COR-L47 (cell line): ENCODE measurements at places on chromosomes 7 and 10.

- DNase-seq, result no peak
Observed at GRCh38 chr10:119393019-119393418, 149.5 kb downstream of the RGS10 start.

GRCh38 chr7:38658921-38659320 lies 27.7 kb upstream of the AMPH start:
- no peak for DNase-seq

DNA sequence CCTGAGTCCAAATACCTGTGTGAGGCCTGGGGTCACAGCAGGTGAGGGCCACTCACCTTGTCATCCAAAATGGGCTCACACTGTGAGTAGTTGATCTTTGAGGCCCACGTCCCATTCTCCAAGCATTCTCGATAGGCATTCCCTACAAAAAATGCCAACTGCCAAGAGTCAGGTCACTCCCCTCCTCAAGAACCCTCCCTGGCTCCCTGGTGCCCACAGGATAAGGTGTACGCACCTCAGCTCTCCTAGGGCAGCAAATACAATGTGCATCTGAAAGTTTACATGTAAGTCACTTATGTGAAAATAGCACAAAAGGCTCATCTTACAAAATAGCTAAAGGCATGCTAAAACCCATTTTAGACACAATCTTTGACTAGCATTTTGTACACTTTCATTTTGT lies 15.1 kb downstream of the CRHR2 start:
- no peak for DNase-seq

GRCh38 chr10:87761892-87762291 lies 56.1 kb downstream of the ATAD1 start:
- no peak for DNase-seq

GRCh38 chr7:114916261-114916892 lies 5.5 kb upstream of the MDFIC start:
- DNase-seq, result no peak

DNA sequence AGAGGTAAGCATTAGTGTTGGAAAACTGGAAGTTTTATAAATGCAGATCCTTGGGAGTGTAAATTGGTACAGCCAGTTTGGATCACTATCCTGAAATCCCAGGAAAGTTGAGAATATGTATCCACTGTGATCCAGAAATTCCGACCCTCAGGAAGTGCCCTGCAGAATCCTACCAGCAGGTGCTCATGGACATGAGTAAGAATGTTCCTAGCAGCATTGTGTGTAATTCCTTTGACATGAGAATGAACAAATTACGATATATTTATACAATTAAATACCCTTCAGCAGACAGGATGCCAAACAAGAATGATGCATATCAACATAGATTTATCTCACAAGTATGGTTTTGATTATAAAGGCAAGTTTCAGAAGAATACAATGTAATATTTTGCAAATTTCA lies 181.6 kb downstream of the XPNPEP1 start:
- no peak for DNase-seq

- DNase-seq, result no peak
Observed at GRCh38 chr7:83394776-83395175, 232.1 kb upstream of the PCLO start.

DNA sequence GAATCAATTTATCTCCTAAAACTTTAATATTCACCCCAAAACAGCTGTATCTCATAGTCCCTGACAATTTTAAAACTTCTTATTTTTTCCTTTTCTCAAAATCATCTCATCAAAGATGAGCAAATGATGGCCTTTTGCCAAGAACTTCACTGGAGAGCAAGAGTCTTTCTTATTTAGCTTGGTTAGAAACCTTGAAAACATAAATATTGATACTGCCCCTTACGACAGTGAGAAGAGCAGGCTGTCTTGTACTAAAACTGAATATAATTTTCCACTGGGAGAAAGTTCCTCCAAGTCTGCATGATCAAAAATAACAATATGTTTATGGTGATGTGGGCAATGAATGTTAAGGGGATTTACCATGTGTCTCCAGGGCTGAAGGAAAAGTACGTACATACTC lies 109.0 kb downstream of the COL28A1 start:
- DNase-seq, result no peak

- no peak for DNase-seq
Observed at GRCh38 chr7:47093320-47094234, 488.3 kb downstream of the TNS3 start.

DNA sequence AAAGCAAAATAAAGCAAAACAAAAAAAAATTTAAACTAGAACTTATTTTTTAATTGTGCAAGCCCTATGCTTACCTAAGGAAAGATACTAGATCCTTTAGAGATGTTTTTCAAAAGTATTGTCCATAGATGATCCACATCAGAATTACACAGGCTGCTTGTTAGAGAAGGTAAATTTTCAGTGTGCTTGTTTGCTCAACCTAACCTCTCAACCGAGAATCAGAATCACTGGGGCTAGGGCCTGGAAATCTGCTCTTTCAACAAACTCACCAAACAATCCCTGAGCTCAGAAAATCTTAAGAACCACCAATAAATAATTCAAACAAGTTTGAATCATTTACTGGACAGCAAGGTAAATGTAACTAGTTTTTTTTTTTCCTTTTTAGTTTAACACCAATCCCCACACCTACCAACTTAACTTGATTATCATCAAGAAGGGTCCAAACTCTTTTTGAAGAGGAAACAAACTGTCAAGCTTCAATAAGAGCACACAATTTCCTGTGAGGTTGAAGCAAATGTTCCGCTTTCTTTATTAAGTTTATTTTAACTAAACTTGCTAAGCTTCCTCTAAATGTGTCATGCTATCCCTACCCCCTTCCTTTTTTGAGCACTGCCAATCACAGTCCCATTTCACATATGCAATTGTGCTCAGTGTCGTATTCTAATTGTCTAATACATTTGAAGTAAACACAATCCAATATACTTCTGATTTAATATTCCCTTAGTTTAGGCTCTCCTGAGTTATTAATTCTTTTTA lies 7.4 kb upstream of the TSPAN33 start:
- no peak for DNase-seq

DNA sequence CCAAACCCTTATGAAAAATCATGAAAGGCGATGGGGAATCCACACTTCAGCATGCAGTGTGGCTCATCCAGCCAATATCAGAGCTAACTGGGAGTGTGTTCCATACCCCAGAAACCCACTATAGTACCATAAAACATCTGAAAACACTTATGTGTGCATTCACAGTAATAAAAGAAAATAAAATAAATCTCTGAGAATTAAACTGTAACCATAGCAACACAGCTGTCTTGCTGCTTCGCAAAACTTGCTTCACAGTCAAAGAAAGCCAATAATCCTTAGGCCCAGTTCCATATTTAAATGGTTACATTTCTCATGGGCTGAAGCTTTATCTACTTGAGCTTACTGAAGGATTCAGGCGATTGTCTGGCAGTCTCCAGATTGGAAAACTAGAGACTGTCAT lies 19.9 kb upstream of the POLR1F start:
- DNase-seq, result no peak

GRCh38 chr10:114100848-114101741 lies 57.4 kb downstream of the ADRB1 start:
- no peak for DNase-seq

GRCh38 chr10:100625816-100626215 lies 90.1 kb downstream of the HIF1AN start:
- no peak for DNase-seq

GRCh38 chr10:34941471-34942357 lies 126.6 kb upstream of the PARD3 start:
- no peak for DNase-seq

DNA sequence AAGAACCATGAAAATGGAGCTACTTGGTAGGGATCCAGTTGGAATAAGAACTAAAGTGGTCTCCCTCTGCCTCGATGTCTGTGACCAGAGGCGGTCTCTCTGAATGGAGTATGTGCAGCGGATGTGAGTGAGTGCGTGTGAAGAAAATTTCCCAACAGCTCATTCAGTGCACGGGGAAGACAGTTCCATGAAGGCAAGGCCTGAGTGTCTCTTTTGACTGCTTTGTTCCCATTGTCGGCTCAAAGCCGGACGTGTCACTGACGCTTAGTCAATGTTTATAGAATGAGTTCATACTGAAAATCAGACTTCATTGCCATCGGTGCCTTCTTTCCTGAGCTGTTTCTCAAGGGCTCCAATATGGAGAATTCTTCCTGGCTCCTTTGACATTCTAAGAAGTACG lies 55.3 kb upstream of the GRB10 start:
- DNase-seq, result no peak

GRCh38 chr7:103148131-103148993 lies 537 bp downstream of the NAPEPLD start:
- no peak for DNase-seq

- no peak for DNase-seq
Observed at GRCh38 chr10:88012641-88013040, 149.2 kb downstream of the PTEN start.

- no peak for DNase-seq
Observed at GRCh38 chr10:10804998-10805740, 212.5 kb upstream of the CELF2 start.

- peak; percentile 4 for DNase-seq
Observed at GRCh38 chr10:27223964-27224363, 16.6 kb downstream of the ACBD5 start.

DNA sequence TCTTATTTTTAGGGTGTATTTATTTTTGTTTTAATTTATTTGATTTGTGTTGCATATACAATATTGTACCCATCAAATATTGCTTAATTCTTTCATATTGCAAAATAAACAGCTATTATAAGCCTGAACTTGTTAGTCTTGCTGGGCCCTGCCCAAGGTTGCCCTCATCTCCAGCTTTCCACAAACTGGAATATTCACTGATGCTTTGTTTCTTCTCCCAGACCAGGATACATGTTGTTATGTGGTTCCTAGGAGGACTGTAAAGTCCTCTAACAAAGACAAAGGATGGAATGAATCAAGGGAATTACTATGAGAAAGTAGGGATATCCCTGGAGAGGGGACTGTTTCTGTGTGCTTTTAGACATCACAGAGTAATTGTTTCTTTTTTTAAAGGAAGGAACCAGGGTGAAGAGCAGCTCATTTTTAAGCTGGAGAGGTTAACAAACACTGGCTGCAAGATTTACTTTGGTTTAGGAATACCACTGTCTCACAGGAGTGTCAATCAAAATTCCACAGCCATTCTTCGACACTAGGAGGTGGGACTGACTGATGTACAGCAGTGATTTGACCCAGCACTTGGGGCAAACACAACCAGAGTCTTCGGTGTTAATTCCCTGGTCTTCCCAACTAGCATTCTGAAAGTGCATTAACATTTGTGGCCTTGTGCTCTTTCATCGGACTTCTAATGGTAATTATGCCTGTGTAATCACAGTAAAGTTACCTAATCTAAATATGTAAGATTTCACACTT lies 14.8 kb upstream of the CD36 start:
- DNase-seq, result no peak

- no peak for DNase-seq
Observed at GRCh38 chr7:24135003-24135817, 148.8 kb upstream of the NPY start.

DNA sequence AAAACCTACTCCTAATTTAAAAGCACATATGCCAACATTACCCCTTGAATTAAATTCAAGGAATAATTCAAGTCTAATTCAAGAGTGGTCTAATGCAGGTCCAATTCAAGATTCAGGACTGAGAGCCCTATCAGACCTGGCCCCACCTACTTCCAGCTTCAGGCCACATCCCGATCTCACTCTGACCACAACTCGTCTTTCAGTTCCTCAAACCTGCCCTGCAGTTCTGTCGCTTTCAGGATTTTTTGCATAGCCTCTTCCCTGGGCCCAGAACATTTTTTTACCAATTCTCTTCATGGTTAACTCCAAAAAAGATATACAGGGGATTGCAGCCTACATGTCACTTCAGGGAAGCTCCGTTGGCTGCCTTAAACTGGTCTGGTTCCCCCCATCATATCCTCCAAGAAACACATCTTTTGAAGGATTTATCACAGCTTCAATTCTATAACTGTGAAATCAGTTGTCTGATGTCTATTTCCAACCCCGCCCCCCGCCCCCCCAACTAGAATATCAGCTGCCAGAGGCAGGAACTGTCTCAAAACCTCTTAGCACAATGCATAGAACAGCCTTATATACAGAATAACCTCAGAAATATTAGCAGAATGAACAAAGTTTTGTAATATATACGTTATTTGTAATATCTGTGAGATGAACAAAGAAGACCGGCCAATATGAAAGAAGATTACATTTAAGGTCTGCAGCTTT lies 20.8 kb downstream of the CCDC6 start:
- DNase-seq, result no peak

DNA sequence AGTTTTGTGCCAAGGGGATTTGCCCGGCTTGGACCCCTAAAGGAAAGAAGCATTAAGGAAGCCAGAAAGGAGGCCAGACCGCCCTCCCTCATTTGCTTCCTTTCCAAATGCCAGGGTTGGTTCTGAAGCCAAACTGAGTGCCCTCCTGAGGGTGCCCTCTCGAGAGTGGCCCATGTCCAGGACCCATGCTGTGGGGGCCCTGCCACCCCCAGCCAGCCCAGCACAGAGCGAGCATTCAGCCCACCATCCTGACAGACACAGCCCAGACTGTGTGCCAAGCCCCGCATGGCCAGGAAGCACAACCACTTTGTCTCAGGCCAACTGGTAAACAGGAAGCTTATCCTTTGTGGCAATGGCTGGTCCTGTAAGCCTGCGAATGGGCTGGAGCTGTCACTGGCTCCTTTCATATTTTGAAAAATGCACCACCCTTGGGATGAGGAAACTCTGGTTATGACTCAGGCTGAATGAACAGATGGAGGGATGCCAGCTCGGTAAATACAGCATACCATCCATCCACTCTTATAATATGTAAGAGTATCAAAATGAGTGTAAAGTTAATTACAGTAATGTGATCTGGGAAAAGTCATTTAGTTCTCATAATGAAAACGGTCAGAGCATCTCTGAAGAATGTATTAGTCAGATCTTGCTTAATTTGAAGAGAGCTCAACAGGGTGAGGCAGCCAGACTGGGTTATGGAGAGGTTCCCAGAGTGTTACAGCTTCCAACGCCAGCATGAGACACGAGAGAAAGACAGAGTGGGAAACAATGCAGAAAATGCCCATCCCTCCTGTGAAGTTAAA lies 65.0 kb downstream of the STK17A start:
- DNase-seq, result peak; percentile 33

DNA sequence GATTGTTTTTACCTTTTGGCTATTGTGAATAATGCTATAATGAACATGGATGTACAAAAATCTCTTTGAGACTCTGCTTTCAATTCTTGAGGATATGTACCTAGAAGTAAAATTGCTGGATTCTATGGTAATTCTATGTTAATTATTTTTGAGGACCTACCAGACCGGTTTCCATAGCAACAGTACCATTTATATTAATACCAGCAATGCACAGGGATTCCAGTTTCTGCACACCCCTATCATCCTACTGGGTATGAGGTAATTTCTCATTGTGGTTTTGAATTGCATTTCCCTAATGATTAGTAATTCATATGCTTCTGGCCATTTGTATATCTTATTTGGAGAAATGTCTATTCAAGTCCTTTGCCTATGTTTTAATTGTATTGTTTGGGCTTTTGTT lies 9.9 kb upstream of the PPP1R9A start:
- no peak for DNase-seq

- no peak for DNase-seq
Observed at GRCh38 chr7:69800495-69800894, 202.2 kb downstream of the AUTS2 start.
